ENCODE measurements at places on chromosomes 12 and 14.

DNA sequence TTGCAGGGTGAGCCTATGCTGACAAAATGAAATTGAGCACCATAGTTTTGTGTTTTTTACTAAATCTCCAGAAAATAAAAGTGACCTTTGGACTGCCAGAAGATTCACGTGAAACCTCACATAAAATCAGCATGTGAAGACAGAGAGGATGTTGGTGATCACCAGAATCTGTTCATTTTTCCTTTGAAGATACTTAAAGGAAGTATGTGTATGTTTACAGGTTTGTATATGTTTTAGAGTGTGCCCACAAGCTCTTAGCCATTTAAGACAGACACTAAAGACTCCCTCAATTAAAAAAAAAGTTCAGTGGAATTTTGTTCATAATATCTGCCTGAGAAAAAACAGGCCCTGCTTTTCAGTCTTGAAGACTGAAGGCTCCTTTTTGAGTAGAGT is 25.9 kb downstream of the DDX47 start:
- DNase-seq, result no peak

GRCh38 chr14:65373671-65374039 is 38.9 kb upstream of the FUT8 start:
- no peak for DNase-seq

DNA sequence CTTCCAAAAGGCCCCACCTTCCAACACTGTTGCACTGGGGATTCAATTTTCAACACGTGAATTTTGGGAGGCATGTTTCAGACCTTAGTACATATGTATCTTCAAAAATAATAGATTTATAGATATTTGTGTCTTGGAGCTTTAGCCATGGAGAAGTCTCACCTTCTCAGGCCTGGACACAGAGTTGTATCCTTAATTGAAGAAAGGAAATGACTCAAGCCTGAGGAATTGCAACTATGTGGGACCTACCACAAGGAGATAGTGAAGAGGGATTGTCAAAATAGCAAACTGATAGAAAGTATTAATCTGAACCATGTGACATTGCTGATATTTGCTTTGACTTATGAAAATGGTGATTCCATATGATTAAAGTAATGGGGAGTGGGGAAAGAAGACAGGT is 89.8 kb downstream of the ACSS3 start:
- DNase-seq, result peak; percentile 16

DNA sequence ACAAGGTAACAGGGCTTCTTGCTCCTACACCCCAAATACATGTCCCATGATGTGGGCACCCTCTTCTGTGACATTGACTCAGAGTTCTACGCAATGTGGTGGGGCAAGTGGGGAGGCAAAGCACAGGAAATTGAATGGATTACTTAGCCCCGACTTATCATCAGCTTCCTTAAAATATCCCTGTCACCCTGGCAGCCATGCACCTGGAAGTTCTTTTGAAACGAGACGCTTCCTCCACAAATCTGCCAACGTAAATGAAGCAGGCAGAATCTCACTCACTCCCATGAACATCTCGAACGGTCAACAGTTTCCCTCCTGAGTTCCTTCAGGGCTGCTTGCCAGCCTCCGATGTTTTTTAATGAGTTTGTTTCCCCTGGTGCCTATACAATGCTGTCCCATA is 33.5 kb downstream of the RNFT2 start:
- DNase-seq, result no peak

DNA sequence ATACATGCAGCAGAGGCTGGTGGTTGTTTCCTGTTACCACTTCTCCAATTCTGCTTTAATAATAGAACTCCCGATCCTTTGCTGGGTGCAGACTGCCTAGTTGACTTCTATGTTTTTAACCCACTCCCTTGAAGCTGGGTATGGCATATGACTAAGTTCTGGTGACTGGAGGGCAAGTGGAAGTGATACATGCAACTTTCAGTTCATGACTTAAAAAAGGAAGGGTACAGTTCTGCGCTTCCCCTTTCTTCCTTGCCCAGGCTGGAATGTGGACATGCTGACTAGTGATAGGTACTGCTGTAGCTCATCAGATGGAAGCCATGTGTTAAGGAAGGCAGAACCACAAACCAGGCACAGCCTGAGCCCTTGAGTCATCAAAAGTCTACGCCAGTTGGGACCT is 2.4 kb upstream of the A2M start:
- no peak for DNase-seq

DNA sequence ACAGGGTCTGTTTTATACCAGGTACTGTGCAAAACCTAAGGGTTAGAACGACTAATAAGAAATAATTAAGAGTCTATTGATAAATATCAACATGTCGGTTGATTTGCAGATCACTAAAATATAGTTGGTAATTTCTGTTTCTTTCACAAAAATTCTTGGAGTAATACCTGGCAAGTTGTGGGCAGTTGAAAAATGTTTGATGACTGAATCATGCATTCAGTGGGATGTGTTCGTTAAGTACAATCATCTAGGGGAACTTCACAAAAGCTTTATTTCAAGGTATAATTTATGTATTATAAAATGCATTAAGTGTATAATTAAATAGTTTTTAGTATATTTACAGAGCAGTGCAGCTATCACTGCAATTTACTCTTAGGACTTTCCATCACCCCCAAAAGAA is 120.0 kb downstream of the KCNA5 start:
- DNase-seq, result no peak

DNA sequence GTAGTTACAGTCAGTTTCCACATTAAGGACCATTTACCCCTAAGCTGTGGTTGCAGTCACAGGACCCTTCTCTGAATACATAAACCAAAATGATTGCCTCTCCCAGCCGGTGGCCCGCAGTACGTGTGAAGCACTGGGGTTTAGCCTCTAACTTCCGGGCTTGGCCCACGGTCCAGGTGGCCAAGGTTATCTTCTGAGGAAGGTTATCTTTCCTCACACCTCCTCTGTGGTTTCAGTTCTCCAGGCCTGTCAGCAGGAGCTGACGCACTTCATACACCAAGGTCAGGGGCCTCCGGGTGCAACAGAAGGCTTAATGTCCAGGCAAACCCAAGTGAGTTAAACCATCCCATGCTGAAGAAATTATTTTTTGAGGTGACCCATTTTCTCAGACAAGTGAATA is 291.0 kb upstream of the FKBP4 start:
- no peak for DNase-seq

DNA sequence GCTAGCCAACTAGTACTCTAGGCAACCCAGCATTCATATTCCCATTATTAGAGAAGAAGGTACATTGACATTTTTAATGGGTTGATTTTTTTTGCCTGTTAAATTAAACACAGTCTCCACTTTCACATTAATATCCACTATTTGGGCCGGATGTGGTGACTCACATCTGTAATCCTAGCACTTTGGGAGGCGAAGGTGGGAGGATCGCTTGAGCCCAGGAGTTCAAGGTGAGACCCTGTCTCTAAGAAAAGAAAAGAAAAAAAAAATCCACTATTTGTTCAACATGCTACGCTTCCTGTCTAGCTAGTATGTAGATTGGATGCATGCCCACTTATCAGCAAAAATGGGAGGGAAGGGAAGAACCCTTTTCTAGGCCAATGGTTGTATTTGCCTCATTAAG is 7.1 kb upstream of the CRADD start:
- DNase-seq, result no peak

GRCh38 chr14:86179980-86180379 is 650.0 kb downstream of the FLRT2 start:
- no peak for DNase-seq

DNA sequence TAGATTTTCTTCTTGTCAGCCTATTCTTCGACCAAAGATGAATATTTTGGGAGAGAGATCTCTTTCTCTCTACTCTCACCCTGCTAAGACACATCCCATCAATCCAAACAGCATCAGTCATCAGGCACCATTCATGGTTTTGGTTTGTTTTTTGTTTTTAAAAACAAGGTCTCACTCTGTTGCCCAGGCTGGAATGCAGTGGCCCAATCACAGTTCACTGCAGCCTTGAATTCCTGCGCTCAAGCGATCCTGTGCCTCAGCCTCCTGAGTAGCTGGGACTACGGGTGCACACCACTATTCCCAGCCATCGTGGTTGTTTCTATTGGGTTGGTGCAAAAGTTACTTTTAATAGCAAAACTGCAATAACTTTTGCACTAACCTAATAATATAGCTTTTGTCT is 14.4 kb upstream of the ITPR2 start:
- no peak for DNase-seq

GRCh38 chr12:122489038-122489437 is 11.7 kb downstream of the ZCCHC8 start:
- no peak for DNase-seq

- DNase-seq, result no peak
These were observed 89.3 kb downstream of the GARIN6 start for GRCh38 chr12:99736760-99737269.

- no peak for DNase-seq
These were observed 107.4 kb downstream of the PRICKLE1 start for GRCh38 chr12:42482041-42482747.

- DNase-seq, result no peak
These were observed 32.9 kb upstream of the IGF1 start for GRCh38 chr12:102513272-102513671.

- no peak for DNase-seq
These were observed 142.6 kb upstream of the OTX2 start for GRCh38 chr14:56952766-56953473.

GRCh38 chr12:27861428-27862167 is 81.6 kb upstream of the MANSC4 start:
- DNase-seq, result no peak

GRCh38 chr12:70070494-70071007 is 172.7 kb upstream of the CNOT2 start:
- no peak for DNase-seq

DNA sequence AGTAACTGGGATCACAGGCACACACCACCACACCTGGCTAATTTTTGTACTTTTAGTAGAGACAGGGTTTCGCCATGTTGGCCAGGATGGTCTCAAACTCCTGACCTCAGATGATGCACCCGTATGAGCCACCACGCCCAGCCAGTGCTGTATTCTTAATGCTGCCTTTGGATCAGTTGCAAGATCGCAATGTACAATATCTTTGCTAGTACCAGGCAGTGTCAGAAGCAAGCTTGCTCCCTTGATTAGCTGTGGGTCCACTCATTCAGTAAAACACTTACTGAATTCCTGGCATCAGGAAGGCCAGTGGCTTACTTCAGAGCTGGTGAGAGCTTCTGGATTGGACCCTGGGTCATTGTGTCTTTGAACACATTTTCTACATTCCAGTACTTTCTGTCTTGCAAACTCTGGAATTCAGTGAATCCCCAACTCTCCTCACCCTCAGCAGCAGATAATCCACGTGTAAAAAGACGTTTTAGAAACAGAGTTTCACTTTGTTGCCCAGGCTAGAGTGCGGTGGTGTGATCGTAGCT is 1183.7 kb downstream of the AACS start:
- no peak for DNase-seq

DNA sequence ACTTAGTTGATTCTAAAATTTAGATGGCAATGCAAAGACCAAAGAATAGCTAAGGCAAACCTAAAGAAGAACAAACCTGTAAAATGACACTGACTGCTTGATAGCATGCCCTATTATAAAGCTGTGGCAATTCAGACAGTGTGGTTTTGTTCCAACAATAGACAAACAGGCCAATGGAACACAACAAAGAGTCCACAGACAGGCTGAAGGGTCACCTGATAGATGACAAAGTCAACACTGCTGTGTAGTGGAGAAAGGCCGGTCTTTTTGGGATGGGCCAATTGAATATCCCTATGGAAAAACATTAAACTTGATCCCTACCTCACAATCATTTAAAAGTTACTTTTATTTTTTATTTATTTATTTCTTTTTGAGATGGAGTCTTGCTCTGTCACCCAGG is 33.8 kb upstream of the SLC25A3 start:
- DNase-seq, result no peak

- no peak for DNase-seq
These were observed 72.4 kb downstream of the RASSF3 start for GRCh38 chr12:64682572-64683277.

DNA sequence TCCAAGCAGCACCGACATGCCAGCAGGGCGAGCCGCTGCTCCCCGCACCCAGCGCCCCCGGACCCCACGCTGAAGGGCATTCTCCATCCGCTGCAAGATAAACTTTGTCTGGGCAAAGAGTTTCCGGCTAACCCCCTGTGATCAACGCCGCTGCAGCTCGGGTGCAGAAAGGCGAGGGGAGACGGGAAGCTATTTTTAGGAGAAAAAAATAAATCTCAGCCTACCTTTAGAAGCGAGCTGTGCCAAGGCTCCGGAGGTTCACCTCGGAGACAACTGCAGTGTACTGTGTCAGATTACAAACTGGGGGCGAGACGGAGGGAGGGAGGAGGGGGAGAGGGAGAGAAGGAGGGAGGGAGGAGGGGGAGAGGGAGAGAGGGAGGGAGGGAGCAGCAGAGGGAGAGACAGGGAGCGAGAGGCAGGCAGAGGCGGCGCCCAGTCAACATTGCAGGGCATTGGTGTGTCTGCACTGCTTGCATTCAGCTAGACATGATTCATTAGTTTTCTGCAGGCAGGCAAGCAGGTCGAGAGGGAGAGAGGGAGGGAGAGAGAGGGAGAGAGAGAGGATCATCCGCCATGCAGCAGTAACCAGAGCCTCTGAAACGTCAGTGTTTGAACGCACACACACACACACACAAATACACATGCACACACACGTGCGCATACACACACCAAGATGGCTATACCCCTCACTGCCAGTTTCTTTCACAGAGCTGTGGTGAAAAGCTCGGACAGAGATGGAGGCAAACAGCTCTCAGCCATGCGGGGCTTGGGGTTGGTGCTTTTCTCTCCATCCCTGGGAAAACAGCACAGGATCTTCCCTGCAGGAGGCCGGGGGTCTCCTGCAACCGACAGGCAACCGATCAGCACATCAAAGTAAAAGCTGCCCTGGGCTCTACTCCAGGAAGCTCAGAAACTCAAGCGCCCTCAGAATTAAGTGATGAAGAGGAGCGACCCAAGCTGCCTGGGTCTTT is at the start of gene RIMBP2:
Gene RIMBP2, minus strand, starts transcription at position 302 of the 971 bp plus-strand sequence. CDS start 237,286 bp downstream, outside the sequence.
- peak; percentile 15 for DNase-seq

DNA sequence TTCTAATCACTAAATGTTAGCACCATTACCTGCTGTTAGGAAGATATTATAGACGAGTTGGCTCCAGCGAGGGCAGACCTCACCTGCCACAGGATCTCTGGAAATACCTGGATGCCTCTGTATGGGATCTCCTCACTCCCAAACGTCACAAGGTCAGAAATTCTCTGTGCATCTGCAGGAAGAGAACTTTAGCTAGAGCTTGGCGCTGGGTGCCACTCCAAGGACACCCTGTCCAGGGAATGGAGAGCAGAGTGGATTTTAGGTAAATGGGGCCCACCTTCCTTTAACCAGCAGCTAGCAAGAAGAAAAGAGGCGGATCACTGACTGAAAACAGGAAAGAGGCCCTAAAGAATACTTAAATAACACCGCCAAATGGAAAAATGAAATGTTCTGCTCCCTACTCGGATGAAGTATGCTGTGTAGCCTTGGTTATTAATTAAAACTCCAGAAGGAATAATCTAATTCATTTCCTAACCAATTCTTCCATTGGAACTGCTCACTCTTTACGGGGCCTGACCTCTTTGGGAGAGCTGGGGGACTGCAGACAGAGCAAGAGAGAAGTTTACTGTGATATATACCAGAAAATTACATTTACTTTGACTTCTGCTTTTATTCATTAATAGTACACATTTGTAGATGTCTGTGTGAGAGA is 4.2 kb upstream of the FOXG1 start:
- no peak for DNase-seq

- no peak for DNase-seq
These were observed 18.4 kb upstream of the ANKRD33 start for GRCh38 chr12:51869496-51869865.

Measured in RWPE1 (cell line).